AG09319 (cell line): ENCODE measurements at places on chromosomes 5 and 9.

- DNase-seq, result no peak
These were observed 142.3 kb downstream of the TSSK1B start for GRCh38 chr5:113292462-113292861.

DNA sequence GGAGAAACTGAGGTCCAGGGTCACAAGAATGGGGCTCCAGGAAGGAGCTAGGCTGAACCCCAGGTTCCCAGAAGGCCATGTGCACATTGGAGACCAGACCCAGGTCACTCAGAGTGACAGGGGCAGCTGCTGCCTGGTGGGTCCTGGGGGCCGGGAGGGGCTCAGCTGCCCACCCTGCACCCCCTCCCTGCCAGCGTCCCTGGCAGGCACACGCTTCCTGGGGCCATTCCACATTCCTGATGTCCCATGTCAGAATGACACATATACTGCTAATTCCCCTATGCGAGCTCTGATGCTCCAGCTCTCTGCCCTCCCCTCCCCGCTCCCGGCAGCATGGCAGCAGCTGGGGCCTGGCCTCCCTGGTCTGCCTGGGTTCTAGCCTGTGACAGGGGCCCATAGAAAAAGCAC lies 14.0 kb downstream of the FGFR4 start:
- no peak for DNase-seq

GRCh38 chr9:16331527-16331926 lies 538.9 kb downstream of the BNC2 start:
- no peak for DNase-seq

DNA sequence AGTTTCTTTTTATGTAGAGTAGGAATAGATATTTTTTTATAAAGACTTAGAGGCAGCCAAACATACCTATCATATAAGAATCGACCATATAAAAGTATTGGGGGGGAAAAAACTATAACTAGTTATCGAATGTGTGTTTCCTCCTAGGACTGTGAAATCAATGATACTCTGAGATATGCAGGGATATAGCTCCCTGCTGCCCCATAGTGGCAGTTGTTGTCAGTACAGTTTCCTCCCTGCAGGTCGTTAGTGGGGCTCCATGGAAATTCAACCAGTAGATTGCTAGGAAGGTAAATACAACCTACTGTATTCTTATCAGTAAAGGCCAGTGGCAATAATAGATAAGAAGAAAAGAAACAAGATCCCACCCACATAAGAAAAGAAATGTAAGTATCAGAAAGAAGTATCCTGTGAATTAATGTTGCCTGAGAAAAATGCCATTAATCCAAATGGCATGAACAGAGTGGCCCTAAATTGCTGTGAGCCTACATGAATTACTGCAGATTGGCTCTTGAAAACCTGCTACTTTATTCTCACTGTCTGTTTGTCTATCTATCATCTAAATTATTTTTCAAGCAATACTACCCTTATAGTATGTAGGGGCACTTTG lies 136.9 kb upstream of the FBN2 start:
- no peak for DNase-seq

GRCh38 chr9:38417003-38417945 lies 7.0 kb downstream of the IGFBPL1 start:
- no peak for DNase-seq
